Smooth muscle cell of the umbilical artery (primary cell): ENCODE measurements at places on chromosomes 11 and 22. TPM values are rescaled to one million over a fixed set of nuclear protein-coding genes. Genes with fewer than 3 reads are reported as not detected.

RIMBP3B gene
- total RNA-seq = 0.05 TPM in 1 of 2 replicates, not detected in the other

BBOX1 gene
- not detected in 2 replicates for total RNA-seq

OR8D4 gene
- not detected in 2 replicates for total RNA-seq

MMP3 gene
- total RNA-seq = 0.88 and 10.7 TPM in 2 replicates

IFITM10 gene
- 1.0 and 1.5 TPM in 2 replicates for total RNA-seq

HPX gene
- total RNA-seq = 0.30 and 0.74 TPM in 2 replicates

OR4C11 gene
- not detected in 2 replicates for total RNA-seq

GVQW3 gene
- total RNA-seq = 1.8 TPM in 2 replicates

CCDC73 gene
- total RNA-seq = not detected in 2 replicates

RTN4R gene
- 0.59 and 0.97 TPM in 2 replicates for total RNA-seq

C11orf97 gene
- not detected in 2 replicates for total RNA-seq

FXYD6 gene
- not detected in 2 replicates for total RNA-seq

WT1 gene
- 0.18 TPM in 1 of 2 replicates, not detected in the other for total RNA-seq

CHEK2 gene
- 23.2 and 26.8 TPM in 2 replicates for total RNA-seq

FJX1 gene
- total RNA-seq = 13.7 and 33.4 TPM in 2 replicates

RAG2 gene
- not detected in 2 replicates for total RNA-seq

NPTXR gene
- 17.2 and 38.4 TPM in 2 replicates for total RNA-seq

SLC22A9 gene
- not detected in 2 replicates for total RNA-seq

LRRC10B gene
- 0.09 TPM in 1 of 2 replicates, not detected in the other for total RNA-seq

PATE4 gene
- not detected in 2 replicates for total RNA-seq

TRAF6 gene
- 5.6 and 11.7 TPM in 2 replicates for total RNA-seq

CALCA gene
- total RNA-seq = not detected in 2 replicates

MUC6 gene
- total RNA-seq = not detected in 2 replicates

MPPED2 gene
- total RNA-seq = not detected in 2 replicates

TRPT1 gene
- 27.6 and 29.4 TPM in 2 replicates for total RNA-seq

RHOG gene
- 9.2 and 19.7 TPM in 2 replicates for total RNA-seq

SAA2 gene
- total RNA-seq = 0.30 TPM in 1 of 2 replicates, not detected in the other

IGLL1 gene
- total RNA-seq = not detected in 2 replicates

PTGDR2 gene
- total RNA-seq = under 0.01 and 0.05 TPM in 2 replicates

BTBD18 gene
- total RNA-seq = not detected in 2 replicates

MRGPRX4 gene
- not detected in 2 replicates for total RNA-seq

MMP10 gene
- 1.3 and 2.1 TPM in 2 replicates for total RNA-seq

CNIH2 gene
- total RNA-seq = 0.37 TPM in 1 of 2 replicates, not detected in the other

CDKN1C gene
- total RNA-seq = 4.8 and 12.5 TPM in 2 replicates

ELMOD1 gene
- total RNA-seq = 2.1 and 2.8 TPM in 2 replicates

MTCH2 gene
- 78.4 and 107 TPM in 2 replicates for total RNA-seq

CLTCL1 gene
- 34.4 TPM in 2 replicates for total RNA-seq

PKP3 gene
- 0.69 and 1.8 TPM in 2 replicates for total RNA-seq

TMEM151A gene
- under 0.01 and 0.42 TPM in 2 replicates for total RNA-seq

FXYD2 gene
- not detected in 2 replicates for total RNA-seq

XRCC6 gene
- total RNA-seq = 288 and 308 TPM in 2 replicates

OR2AG2 gene
- 0.28 TPM in 1 of 2 replicates, not detected in the other for total RNA-seq

GGTLC3 gene
- not detected in 2 replicates for total RNA-seq

SMTNL1 gene
- not detected in 2 replicates for total RNA-seq

MS4A6E gene
- total RNA-seq = not detected in 2 replicates
